ENCODE measurements at places on chromosomes 13 and 19.
A peak's percentile ranks its signal among the peaks of the same experiment; 100 is the strongest.

GRCh38 chr13:30486230-30487074, 20.7 kb upstream of the HMGB1 start:
- no peak for DNase-seq

DNA sequence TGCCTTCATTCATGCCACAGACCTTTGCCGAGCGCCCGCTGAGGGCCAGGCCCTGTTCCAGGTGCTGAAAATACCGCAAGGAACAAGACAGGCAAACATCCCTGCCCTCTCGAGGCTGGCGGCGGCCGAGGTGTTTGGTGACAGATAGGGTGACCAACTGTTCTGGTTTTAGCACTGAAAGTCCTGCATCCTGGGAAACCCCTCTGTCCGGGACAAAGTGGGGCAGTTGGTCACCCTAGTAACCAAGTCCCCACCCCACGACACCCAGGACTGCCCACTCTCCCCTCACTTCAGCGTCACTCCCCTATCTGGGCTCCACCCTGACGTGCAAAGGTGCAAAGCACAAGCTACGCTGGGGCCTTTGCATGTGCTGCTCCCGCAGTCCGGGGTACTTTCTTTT, 17.3 kb downstream of the ZBTB7A start:
- no peak for DNase-seq

DNA sequence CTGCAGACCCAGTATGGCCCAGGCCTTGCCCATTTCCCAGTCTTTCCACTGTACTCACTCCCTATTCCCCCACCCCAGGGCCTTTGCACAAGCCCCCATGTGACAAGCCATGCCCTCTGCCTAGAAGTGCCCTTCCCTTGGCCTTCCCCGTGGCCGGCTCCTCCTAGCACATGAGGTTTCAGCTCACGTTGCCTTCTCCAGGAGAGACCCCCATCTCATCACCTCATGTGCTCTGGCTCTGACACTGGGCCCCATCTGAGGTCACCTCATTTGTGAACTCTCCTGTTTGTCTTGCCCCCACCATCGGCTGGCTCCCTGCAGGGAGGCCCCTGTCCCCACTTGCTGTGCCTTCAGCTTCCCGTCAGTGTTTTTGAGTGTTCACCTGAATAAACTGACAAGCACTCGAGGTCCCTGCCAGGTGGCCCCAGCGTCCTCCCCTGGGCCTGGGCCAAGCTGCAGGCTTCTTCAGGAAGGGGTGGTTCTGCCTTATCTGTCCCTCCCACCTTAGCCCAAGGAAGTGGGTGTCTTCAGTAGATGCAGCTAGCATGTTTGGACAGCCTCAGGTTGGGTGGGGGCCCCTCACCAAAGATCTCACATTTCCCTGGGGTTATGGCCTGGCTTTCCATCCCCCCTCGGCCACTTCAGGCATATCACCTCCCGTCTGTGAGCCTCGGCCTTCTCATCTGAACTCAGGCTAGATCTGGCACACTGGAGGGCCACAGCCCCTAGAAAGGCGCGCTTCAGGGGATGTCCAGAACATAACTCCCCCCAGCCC, 3.8 kb upstream of the SLC25A42 start:
- DNase-seq, result no peak

- no peak for DNase-seq
Measured at GRCh38 chr19:7492142-7492541, 3.3 kb upstream of the PEX11G start.

- DNase-seq, result no peak
Measured at GRCh38 chr13:110480161-110480560, 81.4 kb downstream of the RAB20 start.

DNA sequence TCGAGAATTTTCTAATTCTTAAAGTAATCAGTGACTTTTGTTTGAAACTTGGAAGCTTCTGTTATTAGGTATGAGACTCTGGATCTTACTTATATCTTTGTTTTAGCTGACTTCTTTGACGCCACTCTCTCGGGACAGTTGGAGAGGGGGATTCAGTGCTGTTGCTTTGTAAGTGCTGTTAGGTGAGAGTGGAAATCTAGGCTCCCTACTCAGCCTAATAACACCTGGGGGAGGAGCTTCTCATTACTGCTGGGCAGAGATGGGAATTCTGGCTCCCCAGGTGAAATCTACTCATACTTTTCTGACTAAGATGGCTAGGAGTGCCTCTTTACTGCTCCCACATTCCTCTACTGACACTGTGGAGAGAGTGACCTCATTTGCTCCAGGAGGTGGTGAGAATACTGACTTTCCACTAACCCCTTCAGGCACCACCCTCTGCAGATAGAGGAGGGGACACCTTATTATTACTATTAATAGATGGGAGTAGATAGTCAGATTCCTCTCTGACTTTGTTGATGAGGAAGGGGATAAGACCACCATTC, 324.9 kb upstream of the SPRY2 start:
- DNase-seq, result no peak

DNA sequence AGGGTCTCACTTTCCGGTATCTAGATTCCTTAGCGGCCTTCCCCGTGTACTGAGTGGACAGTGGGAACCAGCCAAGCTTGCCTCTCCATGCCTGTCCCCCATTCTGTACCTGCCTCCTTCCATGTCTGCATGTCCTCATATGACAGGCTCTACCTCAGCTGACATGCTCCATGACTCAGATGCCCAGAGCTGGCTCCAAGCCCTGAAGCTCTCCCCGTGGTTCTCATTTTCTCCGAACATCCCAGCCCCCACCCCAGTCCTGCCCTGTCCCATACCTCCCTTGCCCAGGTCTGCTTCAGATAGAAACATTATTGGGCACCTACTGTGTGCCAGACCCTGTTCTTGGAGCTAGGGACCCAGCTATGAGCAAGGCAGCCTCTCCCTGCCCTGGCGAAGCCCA, 17.1 kb upstream of the SHFL start:
- no peak for DNase-seq

GRCh38 chr13:52955472-52955874, 73.1 kb upstream of the OLFM4 start:
- DNase-seq, result no peak

GRCh38 chr13:31208559-31209122, 8.9 kb downstream of the B3GLCT start:
- peak; percentile 76 for DNase-seq

DNA sequence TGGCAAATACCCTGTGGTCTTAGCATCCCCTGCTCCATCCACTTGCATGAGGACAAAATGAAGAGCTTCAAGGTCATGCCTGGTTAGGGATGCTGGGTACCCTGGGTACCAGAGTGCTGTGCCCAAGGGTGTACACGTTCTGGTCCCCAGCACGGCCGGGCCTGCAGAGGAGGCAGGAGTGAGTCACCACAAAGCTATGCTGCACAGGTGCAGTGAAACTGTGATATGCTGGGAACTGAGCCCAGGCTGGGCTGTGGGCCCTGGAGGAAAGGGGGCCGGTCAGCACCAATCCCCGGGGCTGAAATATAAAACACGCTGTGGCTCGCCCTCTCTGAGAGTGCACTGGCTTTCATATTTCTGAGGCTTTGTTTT, 95.1 kb downstream of the TSHZ3 start:
- DNase-seq, result no peak

DNA sequence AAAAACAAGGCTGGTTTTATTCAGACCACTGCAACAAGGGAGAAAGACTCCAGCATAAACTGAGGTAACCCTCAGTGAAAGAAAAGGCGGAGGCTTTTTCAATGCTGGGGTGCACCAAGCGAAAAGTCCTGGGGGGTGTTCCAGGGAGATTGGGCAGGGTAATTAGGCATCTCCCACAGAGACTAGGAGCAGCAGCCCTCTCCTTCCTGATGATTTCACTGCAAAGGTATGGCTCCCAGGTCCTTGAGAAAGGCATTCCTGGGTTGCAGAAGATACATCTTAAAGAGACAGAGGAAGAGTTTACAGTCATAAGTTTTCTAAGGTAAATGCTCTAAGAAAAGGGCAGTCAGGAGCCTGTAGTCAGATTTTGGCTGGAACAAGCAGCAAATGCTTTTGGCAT, 412.0 kb downstream of the FOXO1 start:
- DNase-seq, result no peak

DNA sequence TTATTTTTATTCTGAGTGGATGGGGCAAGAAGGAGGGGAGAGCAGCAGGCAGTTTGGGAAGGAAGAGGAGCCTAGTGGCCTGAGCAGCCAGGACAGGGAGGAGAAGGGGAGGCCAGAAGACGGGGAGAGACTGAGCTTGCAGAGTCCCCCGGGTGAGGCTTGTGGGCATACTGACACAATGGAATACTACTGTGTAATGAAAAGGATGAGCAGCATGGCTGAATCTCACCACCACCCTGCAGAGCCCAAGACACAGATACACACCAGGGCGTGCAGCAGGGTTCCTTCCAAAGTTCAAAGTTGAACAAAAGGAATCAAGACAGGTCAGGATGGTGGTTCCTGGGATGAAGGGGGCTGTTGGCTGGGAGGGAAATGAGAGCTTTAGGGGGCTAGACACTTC, 8.1 kb upstream of the SMG9 start:
- DNase-seq, result no peak

- no peak for DNase-seq
Measured at GRCh38 chr19:41407271-41407670, 9.7 kb downstream of the BCKDHA start.

DNA sequence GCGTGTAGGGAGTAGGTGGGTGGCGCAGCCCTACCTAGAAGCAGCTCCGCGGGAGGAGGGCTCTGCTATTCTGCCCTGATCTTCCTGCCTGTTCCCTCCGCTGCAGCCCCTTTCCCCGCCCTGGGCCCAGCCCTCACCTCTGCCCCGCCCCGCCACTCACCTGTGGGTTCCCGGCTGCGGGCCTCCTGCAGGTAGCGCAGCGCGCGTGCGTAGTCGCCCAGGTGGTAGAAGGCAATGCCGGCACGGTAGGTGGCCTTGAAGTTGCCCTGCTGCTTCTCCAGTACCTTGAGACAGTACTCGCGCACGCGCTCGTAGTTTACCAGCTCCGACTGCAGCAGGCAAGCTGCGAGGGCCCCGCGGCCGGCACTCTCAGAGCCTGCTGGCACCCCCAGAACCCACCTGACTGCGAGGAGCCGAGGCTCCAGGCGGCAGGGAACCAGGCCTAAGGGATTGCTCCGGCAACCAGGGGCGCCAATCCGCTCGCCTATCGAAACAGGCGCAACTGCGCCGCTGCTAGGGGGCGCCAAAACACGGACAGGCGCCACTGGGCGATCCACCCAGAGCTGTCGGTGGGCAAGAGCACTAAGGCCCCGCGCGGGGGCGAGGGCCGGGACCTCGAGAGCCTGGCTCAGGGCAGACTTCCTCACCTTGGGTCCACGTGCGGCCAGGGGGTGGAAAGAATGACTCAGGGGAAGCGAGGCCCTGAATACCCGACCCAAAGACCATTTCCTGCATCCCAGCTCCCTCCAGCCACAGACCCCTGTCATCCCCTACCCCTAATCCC, 965 bp downstream of the TTC9B start:
- no peak for DNase-seq

GRCh38 chr19:58474997-58475713, 997 bp upstream of the ZNF446 start:
- DNase-seq, result no peak

DNA sequence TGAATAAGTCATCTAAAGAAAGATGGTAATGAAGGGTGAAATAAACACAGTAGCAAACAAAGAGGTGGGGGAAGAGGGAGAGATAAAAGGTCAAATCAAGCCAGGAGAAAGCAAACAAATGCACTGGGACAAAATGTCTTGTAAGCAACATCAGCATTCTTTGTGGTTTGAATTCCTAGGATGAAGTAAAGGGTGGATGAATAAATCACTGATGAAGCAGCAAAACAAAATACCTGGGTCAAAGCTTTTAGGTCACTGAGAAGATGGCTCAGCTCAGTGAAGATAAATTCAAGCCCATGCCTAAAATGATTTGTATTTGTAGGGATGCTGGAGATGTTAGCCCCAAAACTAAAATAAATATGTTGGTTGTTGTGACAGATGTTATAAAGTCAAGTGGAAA, 86.5 kb upstream of the FBXL3 start:
- DNase-seq, result no peak

DNA sequence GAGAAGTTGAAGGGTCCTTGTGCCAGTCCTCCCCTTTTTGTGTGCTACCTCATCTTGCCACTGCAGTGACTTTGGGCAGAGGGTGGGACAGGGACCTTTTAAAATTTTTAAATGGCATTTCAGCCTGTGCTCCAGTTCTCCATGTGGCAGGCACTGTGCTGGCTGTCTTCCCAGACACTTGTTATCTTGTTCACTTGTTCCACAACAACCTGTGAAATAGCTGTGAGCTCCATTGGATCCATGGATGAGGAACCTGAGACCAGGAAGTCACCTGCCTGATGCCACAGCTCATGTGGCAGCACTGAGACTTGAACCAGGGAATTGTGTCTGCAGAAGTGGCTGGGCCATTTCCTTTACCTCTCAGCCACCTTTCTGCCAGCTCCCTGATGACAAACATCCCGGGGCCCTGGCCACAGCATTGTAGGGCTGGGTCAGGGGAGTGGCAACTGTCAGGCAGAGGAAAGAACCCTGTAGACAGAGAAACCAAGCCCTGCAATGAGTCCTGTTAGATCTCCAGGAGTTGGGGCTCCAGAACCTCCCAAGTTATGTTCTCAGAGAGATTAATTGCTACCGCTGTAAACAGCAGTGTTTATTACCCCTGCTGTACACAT, 6.4 kb downstream of the EGLN2 start:
- no peak for DNase-seq

- DNase-seq, result no peak
Measured at GRCh38 chr19:49936549-49936948, 7.2 kb upstream of the NUP62 start.

GRCh38 chr19:1606138-1606651, 933 bp upstream of the UQCR11 start:
- DNase-seq, result no peak

GRCh38 chr13:45374917-45375316, 33.9 kb upstream of the TPT1 start:
- no peak for DNase-seq

DNA sequence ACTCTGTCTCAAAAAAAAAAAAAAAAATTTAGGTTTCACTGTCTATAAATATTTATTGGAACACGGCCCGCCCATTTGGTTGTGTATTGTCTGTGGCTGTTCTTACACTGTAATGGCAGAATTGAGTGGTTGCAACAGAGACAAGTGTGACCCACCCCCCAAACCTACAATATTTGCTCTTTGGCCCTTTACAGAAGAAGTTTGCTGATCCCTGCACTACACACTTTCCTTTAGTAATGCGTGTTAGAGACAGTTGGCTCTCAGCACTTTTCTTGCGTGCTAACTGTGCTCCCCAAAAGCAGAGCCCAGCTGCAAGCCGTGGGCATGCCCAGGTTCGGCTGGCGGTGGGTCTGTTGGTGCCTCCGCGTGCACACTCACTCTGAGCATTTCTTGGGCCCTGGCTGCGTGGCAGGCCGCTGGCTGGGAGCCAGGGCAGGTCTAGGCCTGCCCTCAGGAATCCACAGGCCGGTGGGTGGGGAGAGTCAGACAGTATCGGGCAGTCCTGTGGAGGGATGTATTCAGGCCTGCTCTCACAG, 72.6 kb downstream of the SIPA1L3 start:
- DNase-seq, result no peak

GRCh38 chr13:99007414-99007986, 29.6 kb upstream of the DOCK9 start:
- DNase-seq, result no peak

DNA sequence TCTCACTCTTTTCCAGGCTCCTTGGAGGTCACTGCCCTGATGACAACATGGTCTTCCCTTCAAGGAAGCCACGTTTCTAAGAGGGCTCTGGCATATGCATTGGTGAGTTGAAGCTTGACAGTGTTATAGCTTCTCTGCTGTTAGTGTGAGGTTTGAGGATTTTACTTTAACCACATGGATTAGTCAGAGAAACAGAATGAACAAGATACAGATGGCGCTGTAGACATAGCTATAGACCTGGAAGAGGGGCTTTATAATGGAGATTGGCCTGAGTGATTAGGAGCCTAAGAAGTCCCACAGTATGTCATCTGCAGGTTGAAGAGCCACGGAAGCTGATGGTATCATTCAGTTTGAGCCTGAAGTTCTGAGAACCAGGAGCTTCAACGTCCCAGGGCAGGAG, 18.4 kb upstream of the URI1 start:
- peak; percentile 18 for DNase-seq

GRCh38 chr13:39095500-39095899, 57.2 kb downstream of the NHLRC3 start:
- no peak for DNase-seq

Data from NCI-H524 (cell line).